ENCODE measurements at places on chromosomes 12 and 14.

- H3K4me3 ChIP-seq = no peak overlapping the region
- H3K27me3 ChIP-seq = no peaks in the 10 kb centered on the region
- peaks cover 16% of the 10 kb centered on the region for H3K4me1 ChIP-seq
- H3K36me3 ChIP-seq = no peaks in the 10 kb centered on the region
- no peak overlapping the region for H3K27ac ChIP-seq
- peak; percentile 58 for DNase-seq
Measured at GRCh38 chr12:57012600-57013465, 3.5 kb downstream of the TAC3 start.

DNA sequence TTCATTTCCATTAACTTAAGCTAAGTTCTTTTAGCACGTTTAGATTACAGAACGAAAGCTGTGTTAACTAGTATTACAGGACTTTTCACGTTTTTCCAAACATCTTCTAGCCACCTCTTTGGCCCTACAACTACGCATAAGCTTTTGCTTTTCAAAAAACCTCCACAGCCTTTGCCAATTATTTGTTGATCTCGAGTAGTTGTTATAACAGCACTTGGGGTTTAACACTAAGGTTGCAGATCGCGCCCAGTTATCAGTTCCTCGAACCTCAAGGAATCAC is 450 bp upstream of the RBM25 start:
- H3K36me3 ChIP-seq = no peaks in the 10 kb centered on the region
- H3K27ac ChIP-seq = peak overlapping the region; percentile 98
- no peaks in the 10 kb centered on the region for H3K27me3 ChIP-seq
- DNase-seq = no peak

DNA sequence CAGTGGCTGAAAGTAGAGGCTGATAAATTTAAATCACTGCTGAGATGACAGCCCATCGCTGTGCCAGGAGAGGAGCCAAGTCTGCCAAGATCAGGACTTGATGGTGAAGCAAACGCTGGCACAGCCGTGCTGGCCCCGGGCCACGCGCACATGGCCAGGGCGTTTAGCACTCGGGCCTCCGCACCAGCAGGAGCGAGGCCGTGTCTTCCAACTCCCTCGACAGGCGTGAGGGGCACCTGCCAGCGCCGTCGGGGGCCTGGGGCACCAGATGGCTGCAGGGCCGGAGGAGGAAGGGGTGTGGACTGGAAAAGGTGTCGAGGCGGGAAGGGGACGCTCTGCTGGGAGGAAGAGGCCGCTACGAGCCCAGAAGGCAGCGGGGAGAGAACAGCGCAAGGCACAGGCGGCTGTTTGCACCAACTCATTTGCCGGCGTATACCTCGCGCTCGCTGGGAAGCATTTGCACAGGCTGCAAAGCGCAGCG is 29.5 kb downstream of the RIMBP2 start:
- no peaks in the 10 kb centered on the region for H3K36me3 ChIP-seq
- no peak overlapping the region for H3K4me3 ChIP-seq
- H3K4me1 ChIP-seq = no peaks in the 10 kb centered on the region
- no peak overlapping the region for H3K27ac ChIP-seq

GRCh38 chr12:76879710-76880518 is 1.1 kb upstream of the CSRP2 start:
- no peaks in the 10 kb centered on the region for H3K4me1 ChIP-seq
- peak overlapping the region; percentile 73 for H3K4me3 ChIP-seq
- DNase-seq = no peak
- H3K27me3 ChIP-seq = no peaks in the 10 kb centered on the region
- no peaks in the 10 kb centered on the region for H3K36me3 ChIP-seq
- peak overlapping the region; percentile 93 for H3K27ac ChIP-seq
